Stimulated activated CD8-positive, alpha-beta memory T cell treated with anti-CD3 and anti-CD28 coated beads, Interleukin-15, amount 100 ng/mL, for 48 hours (primary cell): ENCODE measurements at places on chromosomes 12 and 14.

DNA sequence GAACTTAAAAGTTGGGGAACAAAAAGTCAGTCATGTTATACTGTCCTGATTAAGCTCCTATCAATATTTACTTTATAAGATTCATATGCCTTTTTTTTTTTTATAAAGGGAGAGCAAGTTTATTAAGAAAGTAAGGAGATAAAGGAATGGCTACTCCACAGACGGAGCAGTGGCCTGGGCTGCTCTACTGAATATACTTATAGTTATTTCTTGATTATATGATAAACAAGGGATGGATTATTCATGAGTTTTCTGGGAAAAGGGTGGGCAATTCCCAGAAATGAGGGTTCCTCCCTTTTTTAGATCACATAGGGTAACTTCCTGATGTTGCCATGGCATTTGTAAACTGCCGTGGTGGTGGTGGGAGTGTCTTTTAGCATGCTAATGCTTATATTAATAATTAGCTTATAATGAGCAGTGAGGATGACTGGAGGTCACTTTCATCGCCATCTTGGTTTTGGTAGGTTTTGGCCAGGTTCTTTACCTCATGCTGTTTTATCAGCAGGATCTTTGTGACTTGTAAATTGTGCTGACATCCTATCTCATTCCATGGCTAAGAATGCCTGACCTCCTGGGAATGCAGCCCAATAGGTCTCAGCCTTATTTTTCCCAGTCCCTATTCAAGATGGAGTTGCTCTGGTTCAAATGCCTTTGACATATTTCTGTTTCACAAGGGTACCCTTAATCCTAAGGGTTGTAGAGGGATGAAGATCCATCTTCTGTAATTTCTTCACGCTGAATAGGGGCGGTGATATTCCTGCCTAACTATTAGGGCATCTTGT is 73.9 kb downstream of the OTOGL start:
- DNase-seq: no peak

DNA sequence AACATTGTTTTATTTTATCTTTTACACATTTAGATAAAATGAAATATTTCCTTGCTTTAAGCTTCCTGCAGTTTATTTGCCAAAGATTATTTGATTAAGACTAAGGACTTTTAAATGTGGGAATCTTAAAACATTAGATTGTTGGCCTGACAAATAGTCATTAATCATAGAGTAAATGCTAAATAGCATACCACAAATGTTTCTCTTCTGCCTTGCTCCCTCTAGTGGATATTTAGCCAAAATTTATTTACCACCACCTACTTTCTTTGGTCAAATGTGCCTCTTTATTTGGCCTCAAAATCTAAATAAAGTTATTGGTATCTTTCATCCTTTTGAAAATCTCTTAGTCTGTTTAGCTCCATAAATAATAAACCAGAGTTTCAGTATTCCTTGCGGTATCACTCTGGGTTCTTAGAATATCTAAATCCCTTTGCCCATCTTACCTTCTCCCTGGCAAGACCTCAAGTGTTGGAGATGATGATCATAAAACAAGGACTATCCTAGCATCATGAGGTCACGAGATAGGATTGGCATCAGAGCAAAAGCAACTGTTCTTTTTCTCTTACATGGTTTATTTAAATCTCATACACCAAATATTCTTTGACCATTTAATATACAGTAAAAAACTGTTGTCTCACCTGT is 150.6 kb upstream of the AEBP2 start:
- no peak for DNase-seq

DNA sequence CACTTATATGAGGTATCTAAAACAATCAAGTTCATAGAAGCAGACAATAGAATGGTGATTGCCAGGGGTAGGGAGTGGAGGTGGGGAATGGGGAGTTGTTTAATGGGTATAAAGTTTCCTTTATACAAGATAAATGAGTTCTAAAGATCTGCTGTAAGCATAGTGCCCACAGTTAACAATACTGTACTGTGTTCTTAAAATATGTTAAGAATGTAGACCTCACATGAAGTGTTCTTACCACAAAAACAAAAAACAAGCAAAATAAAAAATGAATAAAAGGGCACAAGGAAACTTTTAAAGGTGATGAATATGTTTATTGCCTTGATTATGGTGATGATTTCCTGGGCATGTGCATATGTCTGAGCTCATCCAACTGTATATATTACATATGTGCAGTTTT is 211.8 kb downstream of the MSRB3 start:
- DNase-seq: no peak

DNA sequence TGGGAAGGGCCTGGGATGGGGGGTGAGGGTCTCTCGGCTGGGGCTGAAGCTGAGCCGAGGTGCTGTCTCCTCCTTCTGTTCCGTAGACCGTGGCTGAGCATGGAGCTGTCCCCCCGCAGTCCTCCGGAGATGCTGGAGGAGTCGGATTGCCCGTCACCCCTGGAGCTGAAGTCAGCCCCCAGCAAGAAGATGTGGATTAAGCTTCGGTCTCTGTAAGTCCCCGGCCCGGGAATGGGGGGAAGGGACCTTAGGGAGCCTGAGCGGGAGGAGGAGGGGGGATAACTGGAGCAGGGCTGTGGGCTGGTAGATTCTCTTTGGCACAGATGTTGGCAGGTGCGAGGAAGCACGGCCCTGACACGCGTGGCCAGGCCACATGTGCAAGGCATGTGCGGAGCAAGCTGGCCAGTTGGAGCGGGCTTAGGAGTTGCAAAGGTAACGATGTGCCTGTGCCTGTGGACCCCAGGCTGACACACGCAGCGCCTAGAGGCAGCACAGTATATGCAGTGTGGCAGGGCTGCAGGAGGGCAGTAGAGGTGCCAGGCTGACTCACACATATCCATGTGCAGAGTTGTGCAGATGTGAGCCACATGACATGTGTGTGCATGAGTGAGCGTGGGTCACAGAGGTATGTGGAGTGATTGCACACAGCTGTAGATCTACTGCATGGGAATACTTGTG is 512 bp downstream of the PDE1B start:
- DNase-seq: peak; percentile 28

GRCh38 chr14:77475432-77476115 is 17.7 kb downstream of the AHSA1 start:
- DNase-seq: no peak

GRCh38 chr12:49535921-49536525 is 2.8 kb upstream of the KCNH3 start:
- DNase-seq: no peak

GRCh38 chr14:47606566-47606965 is 68.8 kb downstream of the MDGA2 start:
- no peak for DNase-seq

DNA sequence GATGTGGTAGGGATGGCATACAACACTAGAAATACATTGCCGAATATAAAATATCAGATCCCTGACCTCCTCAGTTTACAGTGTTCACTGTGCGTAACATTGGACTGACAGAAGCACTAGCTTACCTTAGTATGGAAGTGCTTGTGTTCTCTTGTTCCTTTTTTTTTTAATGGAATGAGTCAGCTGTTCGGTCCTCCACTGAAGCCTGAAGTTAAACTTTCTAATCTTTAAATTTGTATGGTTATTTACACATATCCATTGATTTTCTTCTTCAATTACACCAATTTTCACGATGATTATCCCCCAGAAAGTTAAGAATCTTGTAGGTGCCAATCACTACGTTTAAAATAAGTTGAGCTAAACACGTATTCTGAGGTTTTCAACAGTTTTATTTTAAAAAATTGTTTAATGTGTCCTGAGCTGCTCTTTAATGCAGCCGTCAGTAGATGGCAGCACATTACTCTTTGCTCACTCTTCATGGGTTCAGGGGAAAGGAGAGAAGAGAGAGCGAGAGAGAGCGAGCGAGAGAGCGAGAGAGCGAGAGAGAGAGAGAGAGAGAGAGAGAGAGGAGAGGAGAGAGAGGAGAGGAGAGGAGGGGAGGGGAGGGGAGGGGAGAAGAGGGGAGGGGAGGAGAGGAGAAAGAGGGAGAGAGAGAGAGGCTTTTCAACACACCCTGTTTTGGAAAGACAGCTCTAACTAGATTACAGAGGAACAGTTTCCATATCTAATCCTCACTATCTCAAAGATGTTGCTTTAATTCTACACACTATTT is 134.7 kb upstream of the SCAF11 start:
- peak; percentile 9 for DNase-seq

DNA sequence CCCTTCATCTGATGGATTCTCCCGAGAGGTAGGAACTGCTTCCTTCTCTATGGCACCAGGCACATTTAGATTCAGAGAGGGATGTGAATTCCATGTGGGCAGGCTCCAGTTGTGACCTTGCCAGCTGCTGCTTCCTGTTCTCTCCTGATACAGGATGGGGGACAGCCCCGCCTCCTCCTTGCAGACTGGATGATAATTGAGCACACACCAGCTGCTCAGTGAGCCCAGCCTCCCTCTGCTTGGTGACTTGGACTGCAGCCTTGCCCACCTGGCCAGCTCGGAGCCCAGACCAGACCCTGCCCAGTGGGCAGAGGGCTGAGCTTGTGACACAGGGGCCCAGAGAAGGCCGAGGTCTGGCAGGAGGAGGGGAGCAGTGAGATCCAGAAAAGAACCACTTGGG is 90.2 kb downstream of the CALM1 start:
- no peak for DNase-seq

DNA sequence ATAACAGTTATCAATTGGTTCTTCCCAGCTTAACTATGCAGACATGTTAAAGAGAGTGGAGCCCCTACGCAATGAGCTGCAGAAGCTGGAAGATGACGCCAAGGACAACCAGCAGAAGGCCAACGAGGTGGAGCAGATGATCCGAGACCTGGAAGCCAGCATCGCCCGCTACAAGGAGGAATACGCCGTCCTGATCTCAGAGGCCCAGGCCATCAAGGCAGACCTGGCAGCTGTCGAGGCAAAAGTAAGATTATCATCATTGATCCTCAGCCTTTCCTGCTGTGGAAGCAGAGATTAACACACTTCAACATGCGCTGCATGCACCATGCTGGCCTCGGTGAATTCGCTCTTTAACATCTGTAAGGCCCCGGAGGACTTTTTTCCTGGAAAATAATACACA is 53.6 kb downstream of the HSP90AA1 start:
- DNase-seq: no peak

- DNase-seq: no peak
Measured at GRCh38 chr12:112524676-112525425, 106.1 kb downstream of the PTPN11 start.

GRCh38 chr14:29645117-29645516 is 282.5 kb downstream of the PRKD1 start:
- no peak for DNase-seq

- no peak for DNase-seq
Measured at GRCh38 chr14:26163761-26164160, 434.1 kb downstream of the NOVA1 start.

GRCh38 chr14:49895480-49895879 is 2.6 kb downstream of the ARF6 start:
- DNase-seq: no peak

- no peak for DNase-seq
Measured at GRCh38 chr14:99755629-99756603, 37.3 kb upstream of the EML1 start.

- no peak for DNase-seq
Measured at GRCh38 chr12:95516757-95517156, 34.5 kb downstream of the USP44 start.
